ENCODE measurements at places on chromosomes 11 and 22.

- DNase-seq, result no peak
Observed at GRCh38 chr22:24417200-24417599, 10.2 kb upstream of the ADORA2A start.

DNA sequence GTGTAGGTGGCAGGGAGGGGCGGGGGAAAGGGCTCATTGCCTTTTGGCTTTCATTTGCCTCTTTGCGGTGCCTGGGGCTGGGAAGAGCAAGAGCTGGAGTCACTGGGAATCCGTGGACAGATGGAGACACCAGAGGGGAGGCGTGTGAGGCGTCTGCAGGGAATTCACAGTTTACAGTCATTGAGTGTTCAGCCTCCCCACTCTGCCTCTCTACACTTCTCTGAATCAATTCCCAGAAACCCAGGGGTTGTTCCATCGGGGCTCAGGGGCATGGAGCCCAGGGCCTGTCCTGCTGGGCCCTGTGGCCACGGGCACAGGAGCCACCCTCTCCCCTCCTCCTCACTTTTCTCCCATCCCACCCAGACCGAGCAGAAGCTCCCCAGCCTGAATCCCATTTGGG, 160.5 kb upstream of the NAV2 start:
- DNase-seq, result no peak

- DNase-seq, result no peak
Observed at GRCh38 chr11:69000391-69000790, 12.7 kb downstream of the MRGPRF start.

DNA sequence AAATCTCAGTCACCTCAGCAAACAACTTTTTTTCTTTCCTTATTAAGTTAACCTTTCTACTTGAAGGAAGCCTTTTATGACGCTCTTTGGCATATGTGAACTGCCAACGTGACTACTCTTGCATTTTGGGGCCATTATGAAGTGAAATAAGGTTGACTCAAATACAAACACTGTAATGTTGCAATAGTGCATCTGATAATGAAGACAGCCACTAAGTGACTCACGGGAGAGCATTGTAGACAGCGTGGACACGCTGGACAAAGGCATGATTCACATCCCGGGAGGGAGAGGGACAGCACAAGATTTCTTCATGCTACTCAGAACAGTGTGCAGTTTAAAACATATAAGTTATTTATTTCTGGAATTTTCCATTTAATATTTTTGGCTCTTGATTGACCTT, 560.8 kb downstream of the ETS1 start:
- DNase-seq, result no peak

DNA sequence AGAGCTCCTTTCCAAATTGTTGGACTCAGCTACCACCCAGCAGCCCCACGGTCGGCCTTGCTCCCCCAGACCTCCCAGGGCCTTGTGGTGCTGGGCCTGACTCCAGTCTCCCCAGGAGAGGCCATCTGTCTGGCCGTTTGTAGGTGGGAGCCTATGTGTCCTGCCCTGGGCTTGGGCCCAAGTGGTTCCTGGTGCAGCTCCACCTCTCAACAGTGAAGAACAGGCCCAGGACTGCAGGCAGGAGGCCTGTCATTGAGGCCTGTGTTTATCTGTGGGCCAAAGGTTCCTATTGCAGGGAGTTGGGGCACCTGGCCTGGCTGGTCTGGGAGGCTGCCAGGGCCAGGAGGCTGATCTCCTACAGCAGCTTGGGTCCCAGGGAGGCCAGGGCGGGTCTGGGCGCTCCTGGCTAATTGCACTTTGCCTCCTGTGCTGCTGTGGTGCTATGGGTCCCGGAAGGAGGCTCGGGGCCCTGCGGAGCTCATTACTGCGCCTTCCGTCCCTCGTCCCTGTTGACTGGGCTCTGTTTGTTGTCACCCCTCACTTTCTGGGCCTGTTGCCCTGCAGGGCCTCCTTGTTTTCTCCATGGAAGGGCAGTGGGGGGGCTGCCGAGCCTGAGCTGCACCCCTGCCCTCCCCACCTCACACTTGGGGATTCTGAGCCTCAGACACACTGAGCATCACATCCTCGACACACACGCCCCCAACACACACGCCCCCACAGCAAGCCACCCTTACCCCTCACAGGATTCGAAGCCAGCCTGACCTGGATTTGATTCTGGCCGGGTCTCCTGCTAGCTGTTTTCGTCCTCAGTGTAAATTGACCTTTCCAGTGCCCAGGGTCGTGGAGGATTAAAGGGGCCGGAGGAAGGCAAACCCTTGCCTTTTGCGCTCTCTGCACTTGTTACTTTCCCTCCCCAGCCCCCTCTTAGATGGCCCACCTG, 6.8 kb upstream of the OMP start:
- DNase-seq, result no peak
